ENCODE measurements at places on chromosomes 5 and 9.

DNA sequence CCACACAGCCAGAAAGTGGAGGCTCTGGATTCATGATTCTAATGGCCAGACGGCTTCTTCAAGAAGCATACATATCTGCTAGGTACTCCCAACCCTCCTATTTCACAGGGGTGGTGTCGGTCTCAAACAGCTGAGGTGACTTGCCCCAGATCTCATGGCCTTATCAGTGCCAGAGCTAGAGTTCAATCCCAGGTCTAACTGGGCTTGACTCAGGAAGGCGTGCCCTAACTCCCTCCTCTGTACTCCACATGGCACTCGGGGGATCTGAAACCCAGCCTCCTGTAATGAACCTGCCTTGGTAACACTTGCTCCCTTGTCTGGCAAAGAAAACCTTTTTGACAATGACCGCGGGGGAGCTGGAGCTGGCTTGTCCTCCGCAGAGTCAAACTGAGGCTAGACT, 2.1 kb downstream of the QRFP start:
- DNase-seq, result no peak

DNA sequence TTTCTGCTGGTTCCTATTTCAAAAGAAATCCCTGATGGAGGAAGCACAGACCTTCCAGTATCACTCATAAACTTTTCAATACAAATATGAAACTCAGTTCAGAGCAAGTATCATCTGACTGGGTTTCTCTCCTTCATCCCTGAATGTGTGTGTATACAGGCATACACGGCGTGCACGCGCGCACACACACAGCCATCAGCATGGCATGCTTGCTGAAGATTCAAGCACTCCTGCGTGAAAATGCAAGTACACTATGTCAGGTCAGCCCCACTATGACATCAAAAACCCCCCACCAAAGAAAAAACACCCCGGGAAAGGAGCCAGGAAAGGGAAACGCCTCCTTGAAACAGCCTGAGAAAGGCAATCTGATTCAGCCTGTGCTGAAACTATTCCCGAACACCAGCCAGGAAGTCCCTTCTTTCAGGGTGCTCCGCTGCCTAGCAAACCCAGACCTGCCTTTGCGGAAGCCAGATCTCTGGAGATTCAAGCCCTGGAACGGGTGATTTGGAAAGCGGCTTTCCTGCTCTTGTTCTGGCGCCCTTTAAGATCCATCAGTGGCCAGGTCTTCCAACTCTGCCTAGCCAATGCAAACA, 831 bp downstream of the KLHL3 start:
- DNase-seq, result peak; percentile 63

GRCh38 chr5:80387063-80387768, 20.6 kb upstream of the ZFYVE16 start:
- DNase-seq, result no peak

GRCh38 chr9:14216612-14217194, 97.2 kb downstream of the NFIB start:
- no peak for DNase-seq

- no peak for DNase-seq
Measured at GRCh38 chr9:90942555-90942954, 140.9 kb downstream of the SYK start.

GRCh38 chr5:88021141-88021540, 247.5 kb downstream of the TMEM161B start:
- no peak for DNase-seq

GRCh38 chr5:180135128-180135955, 63.8 kb upstream of the RNF130 start:
- DNase-seq, result peak; percentile 92

GRCh38 chr5:97601651-97602050, 418.6 kb upstream of the RIOK2 start:
- DNase-seq, result no peak

GRCh38 chr9:20553558-20554149, 68.6 kb downstream of the MLLT3 start:
- DNase-seq, result no peak

DNA sequence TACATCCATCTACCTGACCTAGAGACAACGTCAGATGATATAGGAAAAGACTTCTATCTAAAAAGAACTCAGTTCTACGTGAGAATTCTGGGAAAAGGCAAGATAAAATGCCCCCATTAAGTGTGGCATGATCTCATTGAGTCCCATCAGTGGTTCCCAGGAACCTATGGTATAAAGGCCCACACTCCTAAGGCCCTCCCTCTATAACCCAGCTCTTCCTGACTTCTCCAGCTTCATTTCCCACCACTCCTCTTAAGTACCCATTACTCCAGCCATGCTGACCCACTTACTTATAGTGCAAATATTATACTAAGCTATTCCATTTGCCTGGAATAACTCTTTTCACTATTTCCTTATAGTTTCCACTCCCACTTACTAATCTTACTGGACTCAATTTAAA, 95.4 kb upstream of the NR5A1 start:
- no peak for DNase-seq

- DNase-seq, result peak; percentile 45
Measured at GRCh38 chr5:138900281-138900965, 25.3 kb upstream of the LRRTM2 start.

GRCh38 chr9:33619666-33620404, 95.8 kb downstream of the ANKRD18B start:
- DNase-seq, result peak; percentile 95

GRCh38 chr9:88437210-88438146, 49.2 kb downstream of the SPIN1 start:
- no peak for DNase-seq

DNA sequence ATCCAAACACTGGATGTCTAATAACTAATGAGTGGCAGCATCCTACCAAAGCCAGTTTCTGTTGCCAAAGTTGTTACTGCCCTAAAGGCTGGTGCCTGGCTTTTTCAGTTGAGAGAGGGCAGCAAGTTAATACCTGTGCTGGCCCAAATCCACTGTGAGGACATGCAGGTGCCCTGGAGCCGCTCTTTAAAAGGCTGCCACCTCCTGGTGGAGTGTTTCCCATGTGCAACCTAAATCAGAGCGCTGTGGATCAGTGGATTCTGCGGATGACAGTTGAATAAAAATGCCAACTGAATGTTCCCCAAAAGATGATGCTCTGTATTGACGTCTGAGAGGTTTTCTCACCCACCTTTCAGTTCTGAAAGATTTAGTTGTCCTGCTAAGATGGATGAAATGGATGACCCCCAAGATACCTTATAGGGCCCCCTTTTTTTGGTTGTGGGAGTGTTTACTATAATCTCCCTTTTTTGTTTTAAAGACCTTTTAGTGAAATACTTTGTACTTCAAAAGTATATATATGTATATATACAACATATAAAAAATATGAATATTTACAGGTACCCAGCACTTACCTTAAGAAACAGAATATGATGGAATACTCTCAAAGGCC, 146.4 kb downstream of the EGFLAM start:
- DNase-seq, result no peak

DNA sequence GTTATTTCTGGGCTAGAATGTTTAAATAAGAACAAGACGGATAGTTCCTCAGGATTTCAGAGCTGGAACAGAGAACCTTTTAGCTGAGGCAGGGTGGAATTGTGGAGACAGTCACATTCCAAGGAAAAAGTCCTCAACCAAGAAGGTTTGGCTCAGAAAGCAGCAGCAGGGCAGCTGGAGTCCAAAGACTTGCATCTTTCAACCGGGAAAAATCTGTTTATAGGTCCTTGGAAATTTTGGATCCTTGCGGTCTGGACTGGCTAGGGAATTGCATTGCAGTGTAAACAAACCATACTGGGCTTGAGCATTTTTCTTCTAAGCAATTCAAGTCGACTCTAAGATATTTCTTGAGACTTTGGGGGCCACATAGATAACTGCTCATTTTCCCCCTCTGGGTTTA, 40.8 kb upstream of the HMHB1 start:
- peak; percentile 18 for DNase-seq

DNA sequence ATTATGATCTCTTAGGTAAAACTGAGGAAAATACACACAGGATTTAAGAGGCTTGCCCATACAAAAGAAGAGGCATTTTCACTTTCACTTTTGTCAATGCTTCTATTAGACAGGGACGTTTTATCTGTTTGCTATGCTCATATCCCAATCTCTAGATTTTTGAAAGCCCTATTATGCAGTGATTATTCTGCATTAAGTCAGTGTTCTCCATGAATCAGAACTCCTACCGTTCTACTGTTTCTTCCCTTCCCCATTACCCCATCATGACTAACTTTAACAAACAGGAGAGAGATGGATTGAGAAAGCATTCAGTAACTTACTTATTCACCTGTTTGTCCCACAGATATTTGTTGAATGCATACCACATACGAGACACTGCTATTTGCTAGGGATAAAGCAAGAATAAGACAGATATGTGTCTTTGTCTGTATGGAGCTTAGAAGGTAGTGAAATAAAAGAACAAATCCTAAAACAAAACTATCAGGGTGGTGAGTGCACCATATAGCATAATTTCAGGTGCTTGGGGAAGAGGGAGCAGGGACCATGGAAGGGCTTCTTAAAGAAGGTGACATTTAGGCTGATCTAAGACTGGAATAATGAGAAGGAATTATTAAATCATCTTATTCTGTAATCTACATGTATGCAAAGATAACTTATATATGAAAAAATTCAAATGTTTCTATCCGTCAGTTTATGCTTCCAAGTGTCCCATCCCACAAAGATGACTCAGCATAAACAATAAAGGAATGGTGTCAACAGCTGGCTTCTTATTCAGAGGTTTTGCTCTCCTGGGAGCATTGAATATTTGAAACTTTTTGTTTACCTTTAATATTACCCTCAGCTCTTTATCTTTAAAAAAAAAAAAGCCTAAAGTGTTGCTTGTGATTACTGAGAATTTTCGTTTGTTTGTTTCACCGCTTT, 328.1 kb downstream of the HINT1 start:
- no peak for DNase-seq

- DNase-seq, result no peak
Measured at GRCh38 chr5:34831303-34831702, 7.7 kb upstream of the TTC23L start.

DNA sequence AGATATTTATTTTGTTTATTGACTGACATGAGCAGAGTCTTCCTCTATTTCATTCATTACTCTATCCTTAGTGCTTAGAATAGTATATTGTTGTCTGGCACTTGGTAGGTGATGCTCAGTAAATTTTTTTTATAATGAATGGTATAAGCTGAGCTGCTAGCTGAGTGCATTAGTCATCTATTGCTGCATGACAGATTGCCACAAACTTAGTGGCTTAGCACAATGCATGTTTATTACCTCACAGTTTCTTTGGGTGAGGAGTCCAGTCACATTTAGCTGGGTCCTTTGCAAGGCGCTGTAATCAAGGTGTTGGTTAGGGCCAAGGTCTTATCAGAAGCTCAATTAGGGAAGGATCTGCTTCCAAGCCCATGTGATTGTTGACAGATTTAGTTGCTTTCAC, 23.1 kb downstream of the SMAD5 start:
- peak; percentile 64 for DNase-seq

DNA sequence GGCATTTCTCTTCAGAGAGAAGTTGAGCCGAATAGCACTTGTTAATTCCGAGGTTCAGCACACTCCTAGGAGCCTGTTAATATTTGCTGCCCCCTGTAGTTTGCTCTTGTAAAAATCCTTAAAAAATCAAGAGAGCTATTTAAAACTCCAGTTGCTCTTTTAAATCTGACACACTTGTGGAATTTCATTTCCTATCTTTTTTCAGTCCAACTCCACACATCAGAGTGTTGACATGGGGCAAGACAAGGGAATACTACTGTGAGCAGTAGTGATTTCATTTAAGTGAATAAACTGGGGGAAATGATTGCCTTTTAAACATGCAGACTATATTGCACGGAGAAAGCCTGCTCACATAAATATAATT, 1096.3 kb upstream of the DMAC1 start:
- DNase-seq, result peak; percentile 20

DNA sequence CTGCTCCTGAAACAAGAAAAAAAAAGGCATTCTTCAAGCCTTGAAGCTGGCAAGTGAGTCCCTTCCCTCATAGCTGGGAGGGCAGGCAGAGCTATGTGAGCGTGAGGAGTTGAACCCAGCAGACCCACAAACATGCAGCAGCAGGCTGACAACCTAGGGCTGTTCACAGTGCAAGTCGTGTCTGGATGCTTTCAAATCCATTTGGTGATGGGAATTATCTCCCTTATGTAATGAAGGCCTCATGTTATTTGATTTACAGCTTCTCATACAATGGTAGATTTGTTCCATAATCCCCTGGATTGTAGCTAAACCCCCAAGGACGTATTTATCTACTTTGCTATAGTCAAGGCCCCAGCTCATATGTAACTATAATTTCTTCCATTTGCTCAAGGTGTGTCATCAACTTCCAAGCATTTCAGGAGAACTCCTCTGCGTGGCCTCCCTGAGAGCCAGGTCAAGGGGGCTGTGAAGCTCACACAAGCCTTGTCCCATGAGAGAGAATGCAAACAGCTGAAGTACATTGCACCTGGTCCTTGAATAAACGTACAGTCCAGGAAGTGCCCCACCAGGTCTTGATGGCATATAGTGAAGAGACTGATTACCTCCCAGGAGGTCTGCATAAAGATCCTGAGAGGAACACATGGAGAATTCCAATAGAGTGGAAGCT, 124.8 kb upstream of the SLC1A3 start:
- no peak for DNase-seq

- DNase-seq, result no peak
Measured at GRCh38 chr5:181105391-181106025, 25.5 kb downstream of the OR2V1 start.

DNA sequence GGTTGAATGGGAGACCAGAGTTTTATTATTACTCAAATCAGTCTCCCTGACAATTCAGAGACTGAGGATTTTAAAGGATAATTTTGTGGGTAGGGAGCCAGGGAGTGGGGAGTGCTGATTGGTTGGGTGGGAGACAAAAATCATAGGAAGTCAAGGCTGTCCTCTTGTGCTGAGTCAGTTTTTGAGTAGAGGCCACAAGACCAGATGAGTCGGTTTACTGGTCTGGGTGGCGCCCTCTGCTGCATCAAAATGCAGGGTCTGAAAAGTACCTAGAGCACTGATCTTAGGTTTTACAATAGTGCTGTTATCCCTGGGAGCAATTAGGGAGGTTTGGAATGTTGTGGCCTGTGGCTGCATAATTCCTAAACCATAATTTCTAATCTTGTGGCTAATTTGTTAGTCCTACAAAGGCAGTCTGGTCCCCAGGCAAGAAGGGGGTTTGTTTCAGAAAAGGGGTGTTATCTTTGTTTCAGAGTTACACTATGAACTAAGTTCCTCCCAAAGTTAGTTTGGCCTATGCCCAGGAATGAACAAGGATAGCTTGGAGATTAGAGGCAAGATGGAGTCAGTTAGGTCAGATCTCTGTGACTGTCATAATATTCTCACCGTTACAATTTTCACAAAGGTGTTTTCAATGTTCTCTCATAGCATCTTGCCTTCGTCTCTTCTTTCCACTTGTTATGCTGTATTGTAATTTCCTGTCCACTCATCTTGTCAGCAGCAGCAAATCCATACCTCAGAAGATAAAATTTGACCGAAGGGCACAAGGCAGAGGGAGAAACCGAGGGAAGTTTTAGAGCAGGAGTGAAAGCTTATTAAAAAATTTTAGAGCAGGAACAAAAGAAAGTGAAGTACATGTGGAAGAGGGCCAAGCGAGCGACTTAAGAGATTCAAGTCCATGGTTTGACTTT, 59.2 kb upstream of the CLINT1 start:
- peak; percentile 90 for DNase-seq

GRCh38 chr9:20681467-20681866, 2.6 kb upstream of the FOCAD start:
- no peak for DNase-seq

Data from GM23248 (cell line).